Smooth muscle cell of the pulmonary artery (primary cell): ENCODE measurements at places on chromosomes 7 and 10. TPM values are rescaled to one million over a fixed set of nuclear protein-coding genes. Genes with fewer than 3 reads are reported as not detected.

FLNC gene
- 324 and 363 TPM in 2 replicates for total RNA-seq

NPY4R gene
- total RNA-seq, result 0.07 and 0.10 TPM in 2 replicates

CPXM2 gene
- 114 and 160 TPM in 2 replicates for total RNA-seq

MARVELD1 gene
- 46.2 and 47.6 TPM in 2 replicates for total RNA-seq

GRID2IP gene
- 0.07 TPM in 1 of 2 replicates, not detected in the other for total RNA-seq

NUTM2E gene
- not detected in 2 replicates for total RNA-seq

OR2A7 gene
- total RNA-seq, result 0.07 and 0.40 TPM in 2 replicates

CHN2 gene
- 0.39 TPM in 1 of 2 replicates, not detected in the other for total RNA-seq

PTPN12 gene
- total RNA-seq, result 57.6 and 60.6 TPM in 2 replicates

FAM13C gene
- total RNA-seq, result 5.0 and 7.3 TPM in 2 replicates

FKBP6 gene
- total RNA-seq, result not detected in 2 replicates

RHOBTB1 gene
- total RNA-seq, result 13.7 and 15.8 TPM in 2 replicates

GIMAP4 gene
- total RNA-seq, result 0.13 and 0.33 TPM in 2 replicates

DPY19L1 gene
- 46.4 and 49.2 TPM in 2 replicates for total RNA-seq

VSTM4 gene
- 2.8 and 8.2 TPM in 2 replicates for total RNA-seq

VENTX gene
- total RNA-seq, result not detected in 2 replicates

ADCY1 gene
- total RNA-seq, result 0.03 and 0.26 TPM in 2 replicates

MMP21 gene
- 0.13 TPM in 1 of 2 replicates, not detected in the other for total RNA-seq

C7orf57 gene
- total RNA-seq, result not detected in 2 replicates

SRRM3 gene
- total RNA-seq, result 0.03 and 0.26 TPM in 2 replicates

DRGX gene
- not detected in 2 replicates for total RNA-seq

ECHS1 gene
- 57.7 and 60.6 TPM in 2 replicates for total RNA-seq

TMEM225B gene
- 0.52 and 1.1 TPM in 2 replicates for total RNA-seq

CALCR gene
- total RNA-seq, result not detected in 2 replicates

SLC26A3 gene
- not detected in 2 replicates for total RNA-seq
